ENCODE measurements at places on chromosomes 4 and X. TPM values are rescaled to one million over a fixed set of nuclear protein-coding genes. Genes with fewer than 3 reads are reported as not detected.

The LRP2BP gene
- 4.5 TPM for total RNA-seq

The FHIP1A gene
- total RNA-seq, result 2.8 TPM

The FAM199X gene
- 35.3 TPM for total RNA-seq

The EXOC1L gene
- total RNA-seq, result not detected

The ERAS gene
- not detected for total RNA-seq

The GALNT7 gene
- total RNA-seq, result 11.4 TPM

The NR3C2 gene
- total RNA-seq, result 29.1 TPM

The CLDN34 gene
- not detected for total RNA-seq

The MAGEA4 gene
- 0.31 TPM for total RNA-seq

The PIM2 gene
- total RNA-seq, result 239 TPM

The AWAT2 gene
- not detected for total RNA-seq

The ZNF732 gene
- total RNA-seq, result not detected

The ARHGAP4 gene
- 199 TPM for total RNA-seq

The PKD2 gene
- 8.0 TPM for total RNA-seq

The CCSER1 gene
- total RNA-seq, result 7.9 TPM

The JCHAIN gene
- 45.8 TPM for total RNA-seq

The TLR7 gene
- total RNA-seq, result 3.0 TPM

The PHOX2B gene
- 0.10 TPM for total RNA-seq

The ANKRD50 gene
- 1.7 TPM for total RNA-seq

The LRRC66 gene
- 0.10 TPM for total RNA-seq

The NBDY gene
- 8.7 TPM for total RNA-seq

The TRIM61 gene
- total RNA-seq, result 0.52 TPM

The CC2D2A gene
- total RNA-seq, result 0.63 TPM

The GPR34 gene
- total RNA-seq, result 1.5 TPM

The PDE5A gene
- total RNA-seq, result 16.4 TPM

The P2RY10 gene
- total RNA-seq, result 140 TPM

The ZNF81 gene
- 3.7 TPM for total RNA-seq

The PTTG2 gene
- total RNA-seq, result 2.3 TPM

The ZXDB gene
- total RNA-seq, result 45.3 TPM

The RHOXF2B gene
- total RNA-seq, result under 0.01 TPM

The GABRG1 gene
- not detected for total RNA-seq

The FBXW7 gene
- total RNA-seq, result 366 TPM

The KLF8 gene
- total RNA-seq, result 3.0 TPM

The MTNR1A gene
- total RNA-seq, result not detected

The BMX gene
- 0.10 TPM for total RNA-seq

The EGFL6 gene
- total RNA-seq, result not detected

The CORIN gene
- total RNA-seq, result 0.10 TPM

The FDCSP gene
- total RNA-seq, result not detected

The VCX2 gene
- not detected for total RNA-seq

The NIPAL1 gene
- under 0.01 TPM for total RNA-seq

The WDFY3 gene
- 18.1 TPM for total RNA-seq

The LIMCH1 gene
- 0.10 TPM for total RNA-seq

The DDX53 gene
- not detected for total RNA-seq

The ADD1 gene
- 147 TPM for total RNA-seq

The KCNE5 gene
- not detected for total RNA-seq

The COL25A1 gene
- 0.10 TPM for total RNA-seq

The ZIC3 gene
- total RNA-seq, result not detected

The MAGEA2 gene
- not detected for total RNA-seq

The DDIT4L gene
- 0.21 TPM for total RNA-seq

The NEIL3 gene
- total RNA-seq, result 6.3 TPM

The OTUD4 gene
- total RNA-seq, result 77.1 TPM

The COMMD8 gene
- total RNA-seq, result 10.1 TPM

The PCGF3 gene
- 49.7 TPM for total RNA-seq

The PASD1 gene
- total RNA-seq, result not detected

The HSFX4 gene
- total RNA-seq, result not detected

The TIMM8A gene
- total RNA-seq, result 1.8 TPM

The TIGD4 gene
- total RNA-seq, result under 0.01 TPM

The CYLC1 gene
- total RNA-seq, result not detected
